Stimulated activated CD4-positive, alpha-beta T cell treated with anti-CD3 and anti-CD28 coated beads, TNF-alpha, amount 100 ng/mL, for 24 hours (primary cell): ENCODE measurements at places on chromosomes 2 and 18.

- no peak for DNase-seq
Observed at GRCh38 chr2:198852248-198852647, 605.5 kb downstream of the SATB2 start.

DNA sequence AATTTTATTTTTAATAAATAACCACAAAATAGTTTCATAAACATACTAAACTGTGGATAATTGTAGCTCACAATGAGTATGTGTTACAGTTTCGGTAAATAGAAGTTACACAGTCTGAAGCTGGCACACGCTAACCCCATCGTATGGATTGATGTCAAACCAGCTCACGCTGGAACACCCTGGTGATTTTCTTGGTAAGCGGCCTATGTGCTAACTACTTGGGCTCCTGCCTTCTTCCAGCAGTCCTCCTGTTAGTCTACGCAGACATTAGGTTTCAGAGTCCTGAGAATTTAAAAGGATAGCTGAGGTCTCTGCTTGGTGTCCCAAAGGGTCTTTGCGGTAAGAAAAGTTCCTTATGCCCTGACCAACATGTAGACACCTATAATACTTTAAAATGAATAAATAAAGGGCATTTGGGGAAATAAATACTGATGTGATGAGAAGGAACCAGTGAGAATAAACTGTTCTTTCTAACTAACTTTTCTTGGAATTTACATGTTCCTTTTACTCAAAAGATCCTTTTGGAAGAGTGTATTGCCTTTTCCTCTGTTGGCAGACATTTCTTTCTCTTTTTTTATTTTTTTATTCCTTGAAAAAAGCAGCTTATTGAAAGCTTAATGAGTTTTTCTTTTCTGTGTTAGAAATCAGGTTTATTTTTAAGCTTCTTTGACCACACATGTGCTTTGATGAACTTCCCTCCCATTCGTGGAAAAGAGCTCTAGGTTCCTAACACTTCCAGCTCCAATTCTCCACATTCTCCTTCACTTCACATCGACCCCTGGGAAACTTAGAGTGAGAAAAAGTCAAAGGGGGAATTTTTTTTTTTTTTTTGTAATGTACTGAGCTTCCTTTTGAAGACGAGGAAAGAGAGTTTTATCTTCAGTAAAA is 322.2 kb downstream of the IRS1 start:
- no peak for DNase-seq

- no peak for DNase-seq
Observed at GRCh38 chr2:191556463-191556862, 121.5 kb upstream of the NABP1 start.

DNA sequence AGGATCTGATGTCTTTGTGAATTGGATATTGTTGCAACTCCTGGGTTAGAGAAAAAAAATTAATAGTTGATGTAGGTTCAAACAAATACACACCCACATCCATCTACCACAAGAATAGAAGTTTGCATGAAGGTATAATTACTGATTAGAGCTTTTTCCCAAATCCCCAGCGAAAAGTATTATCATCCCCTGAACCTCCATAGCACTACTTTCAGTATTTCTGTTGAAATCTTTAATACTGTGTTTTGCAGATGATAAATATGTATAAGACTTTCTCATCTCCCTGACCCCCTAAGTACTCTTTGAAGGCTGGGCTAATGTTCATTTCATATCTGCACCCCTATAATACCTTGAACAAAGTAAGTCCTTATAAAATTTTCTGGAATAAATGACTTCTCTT is 6.4 kb downstream of the FN1 start:
- no peak for DNase-seq

DNA sequence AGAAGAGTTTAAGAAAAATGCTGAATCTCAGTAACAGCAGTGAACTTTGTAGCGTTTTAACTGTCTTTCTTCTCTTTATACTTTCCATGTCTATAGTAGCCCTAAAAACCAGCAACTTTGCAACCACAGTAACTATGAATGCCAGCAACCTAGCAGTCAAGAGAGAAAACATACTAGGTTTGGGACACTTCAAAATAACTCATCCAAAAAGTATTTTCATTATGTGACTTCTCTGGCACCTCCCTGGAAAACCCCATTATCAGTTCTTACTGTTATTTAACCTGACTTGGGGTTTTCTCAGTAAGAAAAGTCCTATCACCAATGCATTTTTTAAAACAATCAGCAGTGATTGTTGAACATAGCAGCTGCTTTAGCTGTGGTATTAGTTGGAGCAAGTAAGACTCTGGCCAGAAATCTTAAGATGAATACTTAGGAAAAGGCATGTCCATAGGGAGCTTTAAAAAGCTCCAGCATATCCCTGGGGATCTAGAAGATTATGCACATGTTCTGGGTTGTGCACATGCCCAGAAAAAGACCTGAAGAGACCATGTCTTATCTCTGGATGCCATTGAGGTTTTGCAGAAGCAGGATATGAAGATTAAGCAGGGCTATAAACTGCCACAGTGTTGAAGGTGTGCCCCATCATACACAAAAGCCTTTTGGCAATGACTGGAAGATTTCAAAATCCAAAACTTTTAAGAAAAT is 411.3 kb downstream of the CMPK2 start:
- no peak for DNase-seq
